Daoy (cell line): ENCODE measurements at places on chromosomes 13 and 19. TPM values are rescaled to one million over a fixed set of nuclear protein-coding genes. Genes with fewer than 3 reads are reported as not detected.

TEAD2 gene
- total RNA-seq: 29.0 and 31.0 TPM in 2 replicates

JAK3 gene
- total RNA-seq: 0.06 and 0.09 TPM in 2 replicates

GRCh38 chr13:34421858-34422475, 520.1 kb upstream of the NBEA start:
- no peak for DNase-seq

DNA sequence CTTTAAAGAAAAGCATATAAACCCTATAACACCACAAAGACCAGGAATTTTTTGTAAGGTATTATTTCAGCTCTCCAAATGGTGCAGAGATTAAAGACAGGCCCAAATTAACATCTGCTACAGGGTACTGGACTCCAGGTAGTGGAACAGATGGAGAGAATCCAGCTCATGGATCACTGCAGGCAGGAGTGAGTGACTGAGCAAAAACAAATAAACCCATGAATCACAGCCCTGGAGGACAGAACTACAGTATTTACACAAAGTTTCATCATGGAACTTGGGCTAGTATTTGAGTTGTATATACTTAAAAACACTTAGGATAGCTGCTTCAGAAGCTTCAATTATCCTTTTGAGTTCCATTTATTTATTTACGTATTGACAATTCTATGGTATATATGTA, 132.8 kb upstream of the SPRY2 start:
- peak; percentile 4 for DNase-seq

- DNase-seq: no peak
These were observed 21.8 kb upstream of the RBM26 start for GRCh38 chr13:79427883-79428282.

SIAH3 gene
- total RNA-seq: 0.06 and 0.12 TPM in 2 replicates

DNA sequence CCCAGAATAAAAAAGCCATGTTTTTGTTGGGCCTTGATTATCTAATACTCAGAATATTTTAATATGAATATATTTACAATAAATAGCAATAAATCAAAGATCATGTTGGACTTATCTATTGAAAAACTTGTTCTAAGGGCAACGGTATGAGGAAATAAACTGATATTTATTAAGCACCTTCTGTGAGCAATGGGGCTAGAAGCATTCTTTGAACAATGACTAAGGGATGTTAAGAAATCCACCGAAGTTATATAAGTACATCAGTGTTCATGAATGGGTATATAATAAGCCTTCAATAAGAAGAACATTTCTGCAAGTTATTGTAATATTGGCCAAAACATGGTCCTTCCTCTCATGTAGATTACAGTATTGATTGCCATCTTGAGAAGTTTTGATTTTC, 221.8 kb downstream of the OXGR1 start:
- DNase-seq: no peak

SIGLEC14 gene
- total RNA-seq: 0.18 and 0.34 TPM in 2 replicates

GRCh38 chr13:24226762-24227161, 66.2 kb downstream of the SPATA13 start:
- no peak for DNase-seq

DNA sequence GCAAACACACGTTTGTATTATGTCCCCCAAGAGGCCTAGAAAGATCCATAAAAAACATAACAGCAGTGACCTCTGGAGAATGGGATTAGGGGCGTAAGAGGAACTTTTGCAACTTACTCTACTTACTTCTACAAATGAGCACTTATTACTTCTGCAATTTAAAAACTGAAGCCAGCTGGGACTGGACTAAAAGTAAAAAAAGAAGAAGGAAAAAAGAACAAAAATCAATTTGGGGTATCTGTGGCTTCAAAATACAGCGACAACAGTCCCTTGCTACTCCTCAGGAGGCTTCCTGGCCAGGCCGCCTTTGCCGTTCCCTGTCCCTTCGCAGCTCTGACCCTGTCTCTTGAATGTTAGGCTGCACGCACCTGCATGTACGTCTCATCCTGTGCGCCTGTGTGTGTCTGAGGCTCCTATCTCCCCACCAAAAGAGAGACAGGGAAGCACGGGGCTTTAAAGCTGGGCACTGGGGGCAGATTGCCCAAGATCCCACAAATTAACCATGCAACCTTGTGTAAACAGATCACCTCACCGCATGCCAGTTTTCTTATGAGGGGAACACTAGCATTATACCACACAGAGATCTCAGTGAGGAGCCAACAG, 12.1 kb upstream of the FKRP start:
- DNase-seq: no peak
